ENCODE measurements at places on chromosomes 1 and 21.

DNA sequence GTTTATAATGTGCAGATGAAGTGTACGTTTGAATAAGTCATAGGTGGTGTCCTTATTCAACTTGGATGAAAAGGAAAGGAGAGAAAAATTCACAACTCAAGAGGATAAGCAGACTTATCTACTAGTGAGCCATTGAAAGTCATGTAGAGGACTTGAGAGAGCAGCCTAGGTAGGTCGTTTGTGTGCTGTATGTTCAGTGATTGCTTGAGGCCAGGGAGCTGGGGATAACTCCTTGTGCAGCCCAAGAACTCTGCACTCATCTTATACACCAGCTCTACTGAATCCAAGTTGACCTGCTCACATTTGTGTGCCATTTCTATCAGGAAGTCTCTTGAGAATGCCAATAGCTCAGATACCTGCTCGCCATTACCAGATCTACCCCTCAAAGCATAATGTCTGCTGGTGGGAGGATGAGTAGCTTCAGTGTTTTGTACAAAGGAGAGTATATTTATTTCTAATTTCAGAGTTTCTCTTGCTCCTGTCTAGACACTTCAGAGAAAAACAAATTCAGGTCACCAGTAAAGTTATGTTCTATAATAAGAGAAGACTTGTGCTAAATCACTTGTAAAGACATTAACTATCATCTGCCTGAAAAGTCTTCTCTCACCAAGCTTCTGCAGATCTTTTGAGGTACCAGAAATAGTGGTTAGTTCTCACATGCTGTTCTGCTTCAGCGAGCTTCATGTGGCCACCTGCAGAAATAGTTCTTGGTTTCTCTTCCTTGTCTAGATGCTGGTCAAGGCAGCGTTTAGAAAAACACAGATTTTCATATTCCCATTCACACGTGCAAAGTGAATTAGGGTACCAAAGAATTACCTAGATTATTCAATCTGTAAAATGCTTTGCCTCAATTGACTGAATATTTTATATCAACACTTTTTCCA, 10.8 kb downstream of the S1PR1 start:
- DNase-seq: no peak

GRCh38 chr1:241253471-241253870, 103.5 kb downstream of the RGS7 start:
- no peak for DNase-seq

- DNase-seq: no peak
These were observed 268.4 kb upstream of the USP24 start for GRCh38 chr1:55483523-55483922.

DNA sequence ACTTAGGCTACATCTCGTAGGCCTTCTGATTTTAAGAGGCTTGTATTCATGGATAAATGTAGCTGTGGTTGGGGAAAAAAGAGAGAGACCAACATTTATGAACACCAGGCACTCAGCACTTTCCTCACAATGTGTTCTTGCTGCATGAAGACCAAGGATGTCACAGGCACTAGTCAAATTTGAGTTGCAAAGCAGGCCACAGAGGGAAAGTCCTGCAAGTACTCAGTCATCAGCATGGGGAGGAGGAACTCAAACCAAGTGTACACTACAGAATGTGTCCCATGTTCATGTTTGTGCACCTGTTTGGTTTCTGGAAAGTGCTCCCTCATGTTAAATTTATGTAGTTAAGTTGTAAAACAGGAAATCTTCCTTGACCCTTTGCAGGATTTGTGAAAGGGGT, 8.7 kb upstream of the MAP3K7CL start:
- no peak for DNase-seq

DNA sequence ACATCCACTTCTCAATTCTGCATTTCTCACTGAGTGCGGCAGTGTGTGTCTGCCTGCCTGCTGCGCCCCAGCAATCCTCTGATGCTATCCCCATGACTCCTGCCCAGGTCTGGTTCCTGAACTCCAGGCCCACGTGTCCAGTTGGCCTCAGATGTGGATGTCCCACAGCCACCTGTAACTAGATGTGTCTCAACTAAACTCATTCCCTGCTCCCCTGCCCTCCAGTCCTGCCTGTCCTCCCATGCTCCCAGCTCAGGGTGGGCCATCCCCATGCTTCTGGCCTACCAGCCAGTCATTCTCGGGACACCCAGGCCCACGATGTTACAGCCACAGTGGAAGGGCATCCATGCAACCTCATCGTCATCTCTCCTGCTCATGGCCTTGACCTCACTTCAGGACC, 76.8 kb downstream of the STUM start:
- DNase-seq: no peak

- DNase-seq: no peak
These were observed 996 bp downstream of the CNIH4 start for GRCh38 chr1:224357626-224358124.

- no peak for DNase-seq
These were observed 38.3 kb downstream of the USP25 start for GRCh38 chr21:15768045-15768601.

DNA sequence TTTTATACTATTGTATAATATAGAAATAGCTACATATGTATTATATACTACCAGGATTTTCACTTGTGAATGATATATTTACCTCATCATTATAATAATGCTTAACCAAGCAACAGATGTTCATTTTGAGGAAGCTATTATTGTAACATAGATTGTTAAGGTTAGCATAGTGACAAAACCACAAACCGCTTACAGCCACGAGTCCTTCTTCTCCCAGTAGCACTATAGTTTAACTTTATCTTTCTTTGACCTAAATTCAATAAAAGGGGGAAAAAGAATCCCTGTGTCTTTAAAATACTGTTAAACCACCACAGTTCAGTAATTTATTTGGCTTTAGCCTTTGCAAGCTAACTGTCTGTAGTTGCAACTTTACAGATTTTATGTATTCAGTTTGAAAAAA, 1039.4 kb upstream of the B3GALT2 start:
- no peak for DNase-seq

GRCh38 chr1:181033799-181034451, at the start of gene MR1:
TSS of gene MR1 (plus strand) at chr1:181033983. CDS start at chr1:181034008, 25 bp downstream.
- peak; percentile 5 for DNase-seq

DNA sequence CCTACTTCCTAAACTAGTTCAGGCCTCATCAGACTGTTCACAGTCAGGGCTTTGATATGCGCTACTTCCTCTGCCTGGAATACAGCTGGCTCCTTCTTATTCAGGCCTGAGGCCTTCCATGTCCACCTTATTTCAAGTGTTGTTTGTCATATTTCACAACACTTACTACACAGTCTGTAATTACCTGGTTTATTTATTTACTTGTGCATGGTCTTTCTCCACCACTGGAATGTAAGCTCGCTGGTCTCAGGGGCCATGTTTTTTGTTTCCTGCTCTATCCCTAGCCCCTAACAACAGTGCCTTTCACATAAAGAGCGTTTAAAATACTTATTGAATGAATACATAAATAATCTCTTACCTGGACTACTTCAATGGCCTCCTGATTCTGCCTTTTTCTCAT, 4.6 kb upstream of the SRSF4 start:
- DNase-seq: no peak

DNA sequence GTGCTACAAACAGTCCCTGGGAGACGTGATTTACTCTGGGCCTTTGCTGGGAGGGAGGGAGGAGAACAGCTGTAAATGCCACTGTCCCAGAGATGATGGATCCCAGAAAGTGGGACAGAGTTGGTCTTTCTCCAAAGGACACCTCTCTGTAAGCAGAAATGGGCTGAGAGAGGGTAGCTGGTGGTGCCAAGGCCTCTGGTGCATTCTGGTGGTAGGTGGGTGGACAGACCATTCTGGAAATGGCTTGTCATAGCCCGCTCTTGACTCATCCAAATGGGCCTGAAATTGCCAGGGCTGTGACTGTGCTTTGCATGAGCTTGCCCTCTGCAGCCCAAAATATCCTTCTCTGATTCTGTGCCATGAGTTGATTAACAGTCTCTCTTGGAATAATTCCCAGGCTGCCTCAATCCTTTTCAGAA, 36.1 kb downstream of the CCDC185 start:
- no peak for DNase-seq

DNA sequence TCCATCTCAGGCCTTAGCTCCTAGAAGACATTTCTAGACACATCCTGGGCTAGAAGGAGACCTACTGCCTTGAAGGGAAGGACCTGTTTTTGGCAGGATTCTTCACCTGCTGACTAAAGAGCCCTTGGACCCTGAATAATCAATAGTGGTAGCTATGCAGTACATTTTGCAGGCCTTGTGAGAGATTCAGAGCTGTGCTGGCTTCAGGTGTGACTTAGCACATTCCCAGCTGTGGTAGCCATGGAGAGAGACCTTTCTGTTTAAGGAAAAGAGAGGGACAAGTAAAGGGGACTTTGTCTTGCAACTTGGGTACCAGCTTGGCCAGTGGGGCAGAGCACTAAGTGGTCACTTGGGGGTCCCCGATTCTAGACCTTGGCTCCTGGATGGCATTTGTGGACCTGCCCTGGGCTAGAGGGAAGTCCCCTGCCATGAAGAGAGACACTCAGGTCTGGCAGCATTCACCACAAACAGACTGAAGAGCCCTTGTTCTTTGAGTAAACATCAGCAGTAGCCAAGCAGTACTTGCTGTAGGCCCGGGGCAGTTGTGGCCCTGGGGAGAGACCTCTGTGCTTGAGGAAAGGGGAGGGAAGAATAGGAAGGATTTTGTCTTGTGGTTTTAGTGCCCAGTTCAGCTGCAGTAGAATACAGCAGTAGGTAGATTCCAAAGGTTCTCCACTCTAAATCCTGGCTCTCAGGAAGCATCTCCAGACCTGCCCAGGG, 26.2 kb upstream of the CD1A start:
- no peak for DNase-seq

DNA sequence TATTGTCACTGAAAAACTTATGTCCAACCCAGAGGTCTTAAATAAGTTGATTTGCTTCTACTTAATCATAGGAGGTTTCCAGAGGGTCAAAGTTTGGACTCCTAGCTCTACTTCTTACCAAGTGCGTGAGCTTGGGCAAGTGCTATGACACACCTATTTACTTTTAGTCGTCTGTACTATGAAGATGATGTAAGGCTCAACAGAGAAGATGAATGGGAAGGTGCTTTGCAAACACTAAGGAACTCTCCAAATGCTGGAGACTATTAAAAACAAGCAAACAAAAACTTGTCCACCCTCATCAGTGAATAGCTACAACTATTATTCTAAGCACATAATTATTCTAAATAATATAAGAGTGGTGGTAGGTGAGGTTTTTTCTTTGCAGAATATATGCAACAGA, 232.3 kb upstream of the USP24 start:
- DNase-seq: no peak

GRCh38 chr1:170723518-170723917, 59.6 kb downstream of the PRRX1 start:
- DNase-seq: no peak

GRCh38 chr1:79124756-79125155, 118.2 kb upstream of the ADGRL4 start:
- no peak for DNase-seq

- DNase-seq: no peak
These were observed 6.7 kb downstream of the KIAA0040 start for GRCh38 chr1:175185903-175186302.

GRCh38 chr1:159442428-159442827, 2.9 kb downstream of the OR10J1 start:
- no peak for DNase-seq

- no peak for DNase-seq
These were observed 166.6 kb upstream of the COL11A1 start for GRCh38 chr1:103274886-103275285.

- no peak for DNase-seq
These were observed 29.1 kb upstream of the NEK2 start for GRCh38 chr1:211704543-211704942.

DNA sequence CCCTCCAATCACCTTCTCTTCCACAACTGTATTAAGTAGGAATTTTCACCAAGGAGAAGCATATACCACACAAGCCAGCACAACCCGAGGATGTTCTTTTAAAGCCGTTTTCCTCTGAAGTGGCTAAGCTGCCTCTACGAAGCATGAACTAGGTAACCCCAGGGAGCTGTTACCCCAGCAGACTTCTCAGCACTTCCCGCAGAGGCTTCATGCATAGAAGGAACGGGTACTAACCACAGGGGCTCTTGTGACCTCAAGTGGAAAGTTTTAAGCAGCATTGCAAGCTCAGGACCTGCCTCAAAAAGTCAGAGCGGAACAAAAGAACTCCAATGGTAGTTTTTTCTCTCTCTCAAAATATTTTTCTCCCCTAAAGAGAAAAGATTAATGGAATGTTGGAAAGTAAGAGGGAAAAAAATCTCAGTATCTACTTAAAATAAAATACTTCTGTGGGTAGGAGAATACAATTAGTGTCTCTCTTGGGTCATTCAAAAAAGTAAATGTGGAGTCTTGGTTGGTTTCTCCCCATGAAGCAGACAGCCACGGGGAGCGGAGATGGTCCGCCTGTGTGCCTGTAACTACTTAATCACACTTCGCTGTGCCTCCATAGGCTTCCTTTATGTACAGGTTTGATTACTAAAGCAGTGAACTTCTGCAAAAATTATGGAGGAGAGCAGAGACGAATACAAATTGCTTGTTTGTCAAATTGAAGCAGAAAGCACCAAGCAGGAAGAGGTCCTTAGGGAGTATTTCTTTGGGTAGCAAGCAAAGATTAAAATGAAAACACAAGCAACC, 40.9 kb downstream of the STX6 start:
- no peak for DNase-seq

- DNase-seq: no peak
These were observed 243.2 kb downstream of the ATG4C start for GRCh38 chr1:63027176-63027575.

DNA sequence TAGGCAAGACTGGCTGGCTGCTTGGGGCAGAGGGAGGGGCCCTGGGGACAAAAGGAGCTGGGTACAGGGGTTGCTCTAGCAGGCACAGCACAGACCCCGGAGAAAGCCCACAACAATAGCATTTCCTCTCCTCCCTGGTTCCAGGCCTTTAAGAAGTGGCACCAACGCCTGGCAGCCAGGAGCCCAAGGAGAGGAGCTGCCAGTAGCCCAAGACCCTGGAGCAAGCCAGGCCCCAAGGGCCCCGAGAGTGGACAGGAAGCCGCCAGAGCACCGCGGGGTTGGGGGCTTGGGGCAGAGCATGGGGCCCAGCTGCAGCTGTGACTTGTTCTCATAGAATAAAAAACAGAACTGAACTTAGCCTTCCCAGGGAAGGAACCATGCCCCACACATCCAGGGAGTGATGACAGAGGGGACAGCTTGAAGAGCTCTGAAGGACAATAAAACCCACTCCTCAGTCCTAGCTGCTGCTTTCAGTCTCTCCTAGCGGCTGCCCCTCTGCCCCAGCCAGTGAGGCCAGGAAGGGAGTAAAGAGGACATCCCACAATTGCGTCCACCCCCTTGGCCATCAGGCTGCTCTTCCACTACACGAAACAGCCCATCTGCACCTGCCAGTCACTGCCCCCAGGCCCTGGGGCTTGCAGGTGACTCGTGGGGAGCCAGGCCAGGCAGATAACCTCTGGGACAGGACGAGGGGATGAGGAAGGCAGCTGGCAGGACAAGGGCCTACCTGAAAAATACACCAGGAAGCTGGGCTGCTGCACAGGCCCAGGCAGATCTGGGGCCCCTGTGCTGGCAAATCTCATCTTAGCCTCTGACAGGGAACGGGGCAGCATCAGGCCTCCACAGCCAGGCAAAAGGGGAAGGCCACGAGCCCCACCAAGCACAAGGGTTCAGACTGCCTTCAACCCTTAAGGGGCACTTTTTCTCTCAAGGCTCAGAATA, 16.4 kb downstream of the MTHFR start:
- no peak for DNase-seq
